Left ventricle myocardium superior (tissue), 1 donor: ENCODE measurements at places on chromosomes 1 and 21. TPM values are rescaled to one million over a fixed set of nuclear protein-coding genes. Genes with fewer than 3 reads are reported as not detected.

PCBP3 gene
- total RNA-seq: 2.7 TPM

HORMAD1 gene
- 0.37 TPM for total RNA-seq

CYP4A11 gene
- not detected for total RNA-seq

CDA gene
- 2.9 TPM for total RNA-seq

FTCD gene
- total RNA-seq: 1.5 TPM

DNA sequence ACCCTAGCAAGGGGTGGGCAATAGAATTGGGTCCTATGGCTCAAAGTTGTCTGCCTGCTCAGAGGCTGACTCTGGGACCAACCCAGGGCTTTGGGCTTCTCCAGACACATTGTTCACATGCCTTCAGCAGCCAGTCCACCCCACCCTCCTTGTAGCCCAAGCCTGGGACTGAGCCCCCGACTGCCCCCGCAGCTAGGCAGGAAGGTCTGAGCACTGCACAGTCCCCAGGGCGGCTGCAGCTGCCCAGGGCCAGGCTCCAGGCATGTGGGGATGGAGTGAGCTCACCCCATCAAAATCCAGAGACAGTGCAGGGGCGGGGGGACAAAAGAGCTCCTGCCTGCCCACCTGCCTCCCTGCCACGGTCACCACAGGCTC is 35.6 kb downstream of the HSPG2 start:
- DNase-seq: peak; percentile 74

DNA sequence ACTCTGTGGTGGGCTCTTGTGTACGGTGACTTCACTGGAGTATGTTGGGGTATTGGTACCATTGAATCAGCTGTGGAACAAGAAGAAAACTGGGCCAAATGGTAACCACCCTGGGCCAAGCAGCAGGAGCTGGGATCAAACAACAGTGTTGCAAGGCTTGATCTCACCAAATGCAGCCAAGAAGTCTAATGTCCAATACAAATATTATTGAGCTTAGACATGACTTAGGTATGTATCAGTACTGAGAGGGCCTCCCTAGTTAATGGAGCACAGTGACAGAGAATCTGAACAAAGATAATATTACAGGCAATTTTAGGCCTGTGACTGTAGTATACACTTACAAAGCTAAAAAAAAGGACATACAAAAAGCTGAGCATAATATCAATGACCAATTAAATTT is 604.8 kb downstream of the PLA2G4A start:
- no peak for DNase-seq

DNA sequence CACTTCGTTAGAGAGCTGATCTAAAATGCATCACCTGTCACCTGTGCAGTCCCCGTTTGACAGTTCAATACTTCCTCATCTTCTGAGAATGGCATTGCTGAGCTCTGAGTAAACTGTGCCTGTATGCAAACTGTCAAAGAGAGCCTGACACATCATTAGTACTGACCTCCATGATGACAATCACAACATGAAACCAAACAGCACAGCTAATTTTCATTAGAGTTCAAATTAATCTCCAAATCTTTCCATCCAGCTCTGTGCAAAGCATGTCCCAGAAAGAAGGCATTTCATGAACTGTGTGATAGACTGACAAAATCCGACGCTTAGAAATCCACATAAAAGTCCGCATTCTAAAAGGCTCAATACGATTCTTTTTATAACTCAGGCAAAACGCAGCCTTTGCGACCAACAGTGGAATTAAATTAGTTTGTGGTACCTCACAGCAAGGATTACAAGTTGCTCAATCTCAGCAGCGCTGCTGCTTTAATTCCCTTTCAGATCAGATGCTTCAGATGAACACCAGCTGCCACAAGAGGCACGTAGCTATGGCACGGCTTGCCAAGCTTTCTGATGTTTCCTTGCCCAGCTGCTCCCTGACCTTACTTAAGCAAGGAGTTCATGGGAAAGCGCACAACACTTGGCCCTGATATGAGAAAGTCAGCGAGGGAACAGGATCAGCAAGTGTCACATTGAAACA is 765.5 kb upstream of the PRMT6 start:
- no peak for DNase-seq

DNA sequence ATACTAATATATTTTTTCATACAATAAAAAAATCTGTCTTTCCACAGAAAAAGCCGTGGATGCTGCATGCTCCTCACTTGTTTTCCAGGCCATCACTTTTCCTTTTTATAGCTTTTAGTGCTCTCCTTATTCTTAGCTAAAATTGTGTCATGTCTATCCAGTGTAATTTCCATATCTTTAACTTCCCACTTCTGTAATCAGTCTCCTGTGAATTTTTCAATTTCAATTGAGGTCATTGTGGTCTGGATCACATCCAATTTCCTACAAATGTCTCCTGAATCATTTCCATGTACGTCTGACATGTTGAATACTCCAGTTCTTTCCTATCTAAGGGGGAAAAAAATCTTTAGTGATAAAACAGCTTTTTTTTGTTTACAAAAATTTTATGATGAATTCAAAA is 838.2 kb upstream of the B3GALT2 start:
- DNase-seq: no peak

DNA sequence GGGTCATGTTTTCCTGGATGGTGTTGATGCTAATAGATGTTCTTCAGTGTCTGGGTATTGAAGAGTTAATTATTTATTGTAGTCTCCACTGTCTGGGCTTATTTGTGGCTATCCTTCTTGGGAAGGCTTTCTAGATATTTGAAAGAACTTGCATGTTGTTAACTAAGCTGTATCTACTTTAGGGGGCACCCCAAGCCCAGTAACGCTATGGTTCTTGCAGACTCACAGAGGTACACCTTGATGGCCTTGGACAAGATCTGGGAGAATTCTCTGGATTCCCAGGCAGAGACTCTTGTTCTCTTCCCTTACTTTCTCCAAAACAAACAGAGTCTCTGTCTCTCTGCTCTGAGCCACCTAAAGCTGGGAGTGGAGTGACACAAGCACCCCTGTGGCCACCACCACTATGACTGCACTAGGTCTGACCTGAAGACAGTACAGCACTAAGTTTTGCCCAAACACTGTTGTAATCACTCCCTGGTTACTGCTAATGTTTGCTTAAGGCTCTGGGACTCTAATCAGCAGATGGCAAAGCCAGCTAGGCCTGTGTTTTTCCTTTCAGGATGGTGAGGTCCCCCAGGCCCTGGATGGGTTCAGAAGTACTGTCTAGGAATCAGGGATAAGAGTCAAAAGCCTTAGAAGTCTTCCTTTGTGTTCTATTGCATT is 76.5 kb upstream of the C1orf21 start:
- no peak for DNase-seq

DNA sequence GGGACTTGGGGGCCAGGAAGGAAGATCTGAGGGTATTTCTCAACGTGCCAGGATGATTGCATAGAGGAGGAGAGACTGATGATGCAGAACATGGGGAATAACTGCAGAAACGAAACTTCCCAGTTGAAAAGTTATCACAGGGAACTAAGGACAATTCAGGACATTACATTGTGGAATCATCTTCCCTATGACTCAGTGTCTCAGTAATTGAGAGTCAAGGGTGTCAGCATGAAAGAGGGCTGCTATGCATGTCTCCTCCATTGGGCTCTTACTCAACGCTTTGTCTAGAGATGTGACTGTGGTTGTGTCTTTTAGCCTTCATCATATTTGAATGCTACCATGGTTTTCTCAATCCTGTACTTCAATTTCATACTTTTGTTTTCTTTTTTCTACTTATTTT is 48.9 kb upstream of the PTGFR start:
- no peak for DNase-seq

DNA sequence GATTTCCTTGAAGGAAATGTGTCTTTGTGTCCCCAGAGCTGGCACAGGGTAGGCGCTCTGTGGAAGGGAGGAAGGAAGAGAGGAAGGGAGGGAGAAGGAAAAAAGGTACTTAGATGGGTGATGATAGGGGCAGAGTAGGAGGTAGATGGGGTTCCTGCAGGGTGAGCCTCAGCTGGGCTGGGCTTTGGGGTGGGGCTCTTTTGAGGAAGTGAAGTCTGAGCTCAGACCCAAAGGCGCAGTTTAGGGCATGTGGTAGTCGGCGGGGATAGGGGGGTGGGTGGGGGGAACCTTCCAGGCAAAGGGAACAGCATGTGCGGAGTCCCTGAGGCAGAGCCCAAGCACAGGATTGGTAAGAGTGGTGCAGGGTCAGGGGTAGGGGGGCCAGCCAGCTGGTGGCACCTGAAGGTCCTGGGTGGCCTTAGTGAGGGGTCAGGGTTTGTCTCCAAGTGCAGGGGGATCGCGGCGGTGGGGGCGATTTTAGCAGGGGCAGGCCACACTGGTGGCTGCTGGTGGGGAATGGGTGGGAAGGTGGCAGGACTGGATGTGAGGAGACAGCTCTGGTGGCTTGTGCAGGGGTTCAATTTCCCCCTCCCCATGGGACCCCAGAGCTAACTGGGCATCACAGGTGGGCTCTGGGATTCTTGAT is 8.4 kb upstream of the HTR6 start:
- no peak for DNase-seq

DNA sequence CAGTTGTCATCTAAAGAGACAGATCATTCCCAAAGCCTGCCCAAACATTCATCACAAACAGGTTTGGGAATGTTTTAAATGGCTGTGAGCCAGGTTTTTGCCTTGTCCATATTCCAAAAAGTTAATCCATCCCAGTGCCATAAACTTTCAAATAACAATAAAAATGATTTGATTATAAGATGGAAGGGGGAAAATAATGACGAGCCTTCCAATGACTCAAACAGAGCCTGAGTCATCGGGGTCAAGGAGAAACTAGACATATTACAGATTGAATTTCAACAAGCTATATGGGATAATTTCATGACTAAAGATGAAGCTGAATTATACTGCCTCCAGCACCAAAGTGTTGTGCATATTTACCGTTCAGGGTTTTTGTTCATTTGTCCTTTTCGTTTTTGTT is 195.8 kb upstream of the PKN2 start:
- no peak for DNase-seq

GRCh38 chr1:143748906-143749305 is 222.9 kb downstream of the FAM72C start:
- no peak for DNase-seq

GRCh38 chr1:158118713-158119402 is 61.8 kb upstream of the CD1D start:
- DNase-seq: no peak

- no peak for DNase-seq
Measured at GRCh38 chr1:48740621-48741020, 36.1 kb downstream of the BEND5 start.

GRCh38 chr1:224637515-224637914 is 21.4 kb downstream of the CNIH3 start:
- DNase-seq: no peak
